GM23338 (cell line): ENCODE measurements at places on chromosomes 1 and 21. TPM values are rescaled to one million over a fixed set of nuclear protein-coding genes. Genes with fewer than 3 reads are reported as not detected.
A peak's percentile ranks its signal among the peaks of the same experiment; 100 is the strongest.

TDRD5 gene
- 1.4 TPM in 1 of 2 replicates, not detected in the other for total RNA-seq

- no peak for DNase-seq
Measured at GRCh38 chr1:214290424-214291037, 9.6 kb downstream of the SMYD2 start.

- no peak for DNase-seq
Measured at GRCh38 chr1:11134251-11134897, 34.7 kb upstream of the EXOSC10 start.

DNA sequence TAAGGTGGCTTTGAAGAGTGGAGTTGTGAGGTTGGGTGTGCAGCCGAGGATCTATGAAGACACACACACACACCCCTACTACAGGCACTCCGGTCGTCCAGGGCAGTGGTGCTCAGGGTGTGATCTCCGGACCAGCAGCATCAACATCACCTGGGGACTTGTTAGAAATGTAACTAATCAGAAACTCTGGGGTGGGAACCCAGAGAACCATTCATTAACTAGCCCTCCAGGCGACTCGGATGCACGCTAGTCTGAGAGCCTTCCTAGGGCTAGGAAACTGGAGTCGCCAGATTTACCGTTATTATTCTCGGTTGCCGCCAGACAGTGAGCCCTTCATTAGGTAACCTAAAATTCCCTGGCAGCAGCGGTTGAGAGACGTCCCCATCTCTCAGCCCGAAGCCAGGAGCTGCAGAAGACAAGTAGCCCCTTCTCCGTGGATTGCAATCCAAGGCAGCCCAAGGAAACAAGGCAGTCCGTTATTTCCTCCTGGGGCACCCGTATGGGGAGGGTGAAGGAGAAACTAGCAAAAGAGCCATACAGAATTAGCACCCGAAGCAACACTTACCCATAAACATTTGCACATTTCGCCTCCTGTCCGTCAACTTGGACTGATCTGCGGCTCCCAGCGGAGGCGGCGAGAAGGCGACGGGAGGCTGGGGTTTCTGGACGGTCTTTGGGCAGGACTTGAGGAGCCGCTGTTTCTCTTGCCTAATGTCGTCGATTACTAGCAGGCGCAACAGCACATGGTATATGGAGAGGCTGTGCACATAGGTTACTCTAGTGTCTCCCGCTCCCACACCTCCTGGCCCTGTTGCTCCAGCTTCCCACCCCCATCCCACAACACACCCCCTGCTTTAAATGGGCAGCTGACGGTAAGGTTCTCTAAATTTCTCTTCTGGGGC, 2.9 kb upstream of the CCN1 start:
- DNase-seq = peak; percentile 52

- DNase-seq = no peak
Measured at GRCh38 chr1:155131856-155132255, 3.8 kb upstream of the SLC50A1 start.

- DNase-seq = peak; percentile 67
Measured at GRCh38 chr21:34835526-34835925, 166.7 kb downstream of the CLIC6 start.

DNA sequence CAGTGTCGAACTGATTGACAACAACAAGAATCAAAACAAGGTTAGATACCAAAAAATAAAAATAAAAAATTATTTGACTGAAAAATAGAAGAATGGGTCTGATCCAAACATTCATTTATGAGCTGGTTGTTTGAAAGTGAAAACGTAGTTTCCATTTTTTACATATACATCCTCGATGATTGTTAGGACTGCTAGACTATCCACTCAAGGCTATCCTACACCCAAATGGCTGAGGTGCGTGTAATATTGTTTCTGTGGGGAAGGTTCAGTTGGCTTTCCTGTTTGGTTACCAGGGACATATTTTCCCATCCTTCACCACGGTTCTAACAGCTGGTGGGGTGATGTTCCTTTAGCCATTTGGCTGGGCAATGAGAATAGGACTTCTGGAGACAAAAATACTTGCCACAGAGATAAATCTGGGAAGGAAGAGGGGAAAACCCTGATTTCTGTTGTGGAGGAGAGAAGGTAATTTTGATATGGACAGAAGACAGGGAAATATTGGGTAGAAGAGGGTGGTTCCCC, 66.3 kb downstream of the MAP3K7CL start:
- DNase-seq = no peak

GRCh38 chr1:183516725-183517124, 44.4 kb downstream of the SMG7 start:
- DNase-seq = no peak

- DNase-seq = no peak
Measured at GRCh38 chr1:33512226-33513011, 40.0 kb downstream of the ZSCAN20 start.

- no peak for DNase-seq
Measured at GRCh38 chr1:57616921-57617320, 193.1 kb upstream of the DAB1 start.

DNA sequence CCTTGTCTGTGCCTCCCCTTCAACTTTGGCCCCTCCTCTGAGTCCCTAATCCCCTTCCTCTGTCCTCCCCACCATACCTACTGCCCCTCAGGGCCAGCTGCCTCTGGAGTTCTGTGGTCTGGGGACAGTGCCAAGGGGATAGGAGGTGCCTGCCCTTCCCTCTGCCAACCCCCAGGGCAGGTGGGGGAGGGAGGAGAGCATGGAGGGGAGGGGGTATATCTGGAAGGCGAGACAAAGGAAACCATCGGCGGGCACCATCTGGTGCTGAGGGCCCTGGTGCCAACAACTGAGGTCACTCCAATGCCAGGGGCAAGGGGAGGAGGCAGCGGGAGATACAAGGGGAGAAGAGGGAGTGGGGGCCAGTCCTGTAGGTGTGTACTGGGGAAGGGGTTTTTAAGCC, 9.6 kb downstream of the RAB25 start:
- DNase-seq = no peak
